ENCODE measurements at places on chromosomes 6 and 20.
A peak's percentile ranks its signal among the peaks of the same experiment; 100 is the strongest.

GRCh38 chr6:31083742-31084354, 28.5 kb downstream of the C6orf15 start:
- peak; percentile 41 for DNase-seq

DNA sequence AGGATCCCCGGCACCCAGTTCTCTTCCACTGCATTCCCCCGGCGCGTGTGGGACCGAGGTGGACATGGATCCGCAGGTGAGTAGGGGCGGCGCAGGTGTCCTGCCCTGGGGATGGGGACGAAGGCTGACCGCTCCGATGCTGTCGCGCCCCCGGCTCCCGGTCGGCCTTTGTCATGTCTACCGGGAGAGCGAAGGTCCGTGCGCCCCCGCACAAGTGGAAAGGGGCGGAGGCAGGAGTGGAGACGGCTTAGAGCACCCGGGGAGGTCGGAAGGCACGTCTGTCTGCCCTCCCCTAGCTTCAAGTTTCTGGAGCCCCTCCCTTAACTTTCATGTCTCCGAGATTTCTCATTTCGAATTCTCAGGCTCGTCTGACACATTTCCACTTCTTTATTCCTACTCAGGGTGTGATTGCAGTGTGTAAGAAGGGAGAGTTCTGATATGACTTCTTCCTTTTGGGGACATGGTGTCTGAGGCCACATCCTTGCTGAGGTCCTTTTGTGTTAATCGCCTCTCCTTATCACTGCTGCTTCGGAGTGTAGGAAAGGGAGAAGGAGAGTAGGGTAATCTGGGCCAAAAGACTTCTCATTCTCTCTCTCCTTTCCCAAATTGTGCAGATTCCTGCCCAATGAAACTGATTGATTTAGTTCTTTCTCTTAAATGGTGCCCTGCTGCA, 435 bp downstream of the KIFC1 start:
- DNase-seq, result peak; percentile 12

DNA sequence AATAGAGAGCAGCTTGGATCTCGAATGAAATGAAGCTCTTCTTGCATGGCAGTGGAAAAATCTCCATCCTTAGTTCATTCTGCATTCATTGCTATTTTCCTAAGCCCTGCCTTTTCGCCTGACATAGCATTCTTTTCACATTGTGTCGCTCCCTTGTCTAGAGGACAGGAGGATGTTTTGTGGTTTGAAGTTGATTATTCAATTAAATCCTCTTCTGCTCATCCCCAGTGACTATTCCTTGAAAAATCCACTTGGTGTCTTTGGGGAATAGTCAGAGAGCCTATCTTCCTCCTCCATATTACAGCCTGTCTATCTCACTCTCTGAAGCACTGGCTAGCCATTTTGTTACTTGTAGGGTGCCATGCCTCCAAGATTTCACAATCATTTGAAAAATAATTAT, 161.2 kb downstream of the KLHL32 start:
- DNase-seq, result no peak

GRCh38 chr6:50962213-50962759, 143.6 kb downstream of the TFAP2B start:
- DNase-seq, result no peak

GRCh38 chr6:93821953-93822352, 402.6 kb upstream of the EPHA7 start:
- DNase-seq, result no peak

- no peak for DNase-seq
These were observed 65.2 kb downstream of the RIPOR3 start for GRCh38 chr20:50625986-50626677.

GRCh38 chr6:13992417-13993055, 67.8 kb downstream of the RNF182 start:
- DNase-seq, result no peak

DNA sequence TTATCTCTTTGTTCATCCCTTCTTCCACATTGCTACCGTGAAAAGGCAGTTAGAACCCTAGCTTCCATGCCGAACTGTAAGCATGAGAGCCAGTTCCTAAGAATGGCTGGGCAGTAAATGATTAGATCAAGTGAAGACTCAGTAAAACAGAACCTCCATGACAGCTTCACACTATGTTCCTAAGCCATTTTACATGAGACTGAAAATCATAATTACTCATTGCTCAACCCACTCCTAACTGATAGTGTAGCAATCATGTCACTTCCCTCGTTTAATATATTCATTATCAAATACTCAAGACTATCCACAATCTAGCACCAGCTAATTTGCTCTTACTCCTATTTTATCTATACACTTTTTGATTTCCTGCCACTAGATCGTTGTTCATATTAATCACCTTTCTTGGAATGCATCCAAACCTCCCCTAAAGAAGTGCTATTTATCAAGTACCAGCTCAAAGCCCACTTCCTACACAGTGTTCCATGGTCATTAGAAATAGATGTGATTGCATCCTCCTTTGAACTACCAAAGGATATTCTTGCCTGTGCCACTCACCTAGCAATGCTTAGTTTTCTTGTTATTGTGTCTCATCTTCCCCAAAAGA, 6.0 kb downstream of the TMEM30A start:
- DNase-seq, result no peak

GRCh38 chr6:34142061-34142998, 3.6 kb downstream of the GRM4 start:
- DNase-seq, result no peak

GRCh38 chr6:141309295-141309694, 823.4 kb upstream of the GJE1 start:
- DNase-seq, result peak; percentile 17

- DNase-seq, result no peak
These were observed 914 bp downstream of the SNAP91 start for GRCh38 chr6:83707829-83708545.

DNA sequence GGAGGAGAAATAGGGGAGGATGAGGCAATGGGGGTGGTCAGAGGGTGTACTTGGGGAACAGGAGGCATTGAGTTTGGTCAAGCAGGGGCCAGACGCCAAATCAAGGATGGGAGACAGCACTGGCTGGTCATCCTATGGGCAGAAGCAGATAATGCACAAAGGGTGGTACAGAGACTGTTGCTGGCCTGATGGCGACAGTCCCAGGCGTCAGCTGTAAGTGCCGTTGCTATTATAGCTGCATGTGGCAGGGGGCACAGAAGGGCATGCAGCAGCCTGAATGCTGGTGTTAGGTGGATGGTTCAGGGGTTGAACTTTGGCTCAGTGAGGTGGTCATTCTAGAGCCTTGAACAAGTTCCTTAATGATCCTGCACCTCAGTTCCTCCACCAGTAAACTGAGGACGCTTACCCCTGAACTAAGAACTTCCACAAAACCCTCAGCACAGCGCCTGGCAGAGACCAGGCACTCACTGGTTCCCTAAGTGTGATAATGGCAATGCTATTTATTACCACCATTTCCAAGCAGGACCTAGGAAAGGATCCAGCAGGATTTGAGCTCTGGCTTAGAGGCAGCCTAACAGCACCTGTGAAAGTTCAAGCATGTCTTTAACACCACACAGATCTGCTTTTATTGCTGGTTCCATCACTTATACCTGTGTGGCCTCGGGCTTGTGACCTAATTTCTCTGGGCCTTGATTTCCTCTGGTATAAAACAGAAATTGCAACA, 162.7 kb downstream of the INSM1 start:
- no peak for DNase-seq

- DNase-seq, result no peak
These were observed 166.5 kb upstream of the JARID2 start for GRCh38 chr6:15079288-15079817.

- DNase-seq, result peak; percentile 78
These were observed at the start of gene C6orf47 for GRCh38 chr6:31660381-31661261. Gene C6orf47 (minus strand): TSS chr6:31660778. CDS start chr6:31659947, 831 bp downstream.

GRCh38 chr6:66210964-66211363, 503.9 kb upstream of the EYS start:
- DNase-seq, result no peak

- DNase-seq, result no peak
These were observed 111.6 kb downstream of the HDGFL1 start for GRCh38 chr6:22680950-22681349.

- no peak for DNase-seq
These were observed 53.5 kb upstream of the PTPN1 start for GRCh38 chr20:50456452-50457324.

DNA sequence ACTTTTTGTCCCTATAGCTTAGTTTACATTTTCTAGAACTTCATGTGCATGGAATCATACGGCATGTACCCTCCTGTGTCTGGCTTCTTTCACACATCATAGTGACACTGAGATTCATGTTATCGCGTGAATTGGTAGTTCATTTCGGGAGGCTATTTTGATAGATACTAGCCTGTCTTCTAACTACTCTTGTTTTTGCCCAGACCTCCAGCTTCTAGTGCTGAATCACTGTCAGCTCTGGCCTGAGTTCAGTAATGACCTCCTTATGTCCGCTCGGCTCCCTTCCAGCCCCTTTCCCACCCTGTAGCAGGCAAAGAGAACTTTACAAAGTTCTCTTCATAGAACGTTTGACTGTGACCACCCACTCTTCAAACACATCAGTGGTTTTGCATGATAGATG, 14.1 kb downstream of the MYBL2 start:
- DNase-seq, result no peak

GRCh38 chr6:11096109-11096508, 2.5 kb downstream of the SMIM13 start:
- peak; percentile 9 for DNase-seq

DNA sequence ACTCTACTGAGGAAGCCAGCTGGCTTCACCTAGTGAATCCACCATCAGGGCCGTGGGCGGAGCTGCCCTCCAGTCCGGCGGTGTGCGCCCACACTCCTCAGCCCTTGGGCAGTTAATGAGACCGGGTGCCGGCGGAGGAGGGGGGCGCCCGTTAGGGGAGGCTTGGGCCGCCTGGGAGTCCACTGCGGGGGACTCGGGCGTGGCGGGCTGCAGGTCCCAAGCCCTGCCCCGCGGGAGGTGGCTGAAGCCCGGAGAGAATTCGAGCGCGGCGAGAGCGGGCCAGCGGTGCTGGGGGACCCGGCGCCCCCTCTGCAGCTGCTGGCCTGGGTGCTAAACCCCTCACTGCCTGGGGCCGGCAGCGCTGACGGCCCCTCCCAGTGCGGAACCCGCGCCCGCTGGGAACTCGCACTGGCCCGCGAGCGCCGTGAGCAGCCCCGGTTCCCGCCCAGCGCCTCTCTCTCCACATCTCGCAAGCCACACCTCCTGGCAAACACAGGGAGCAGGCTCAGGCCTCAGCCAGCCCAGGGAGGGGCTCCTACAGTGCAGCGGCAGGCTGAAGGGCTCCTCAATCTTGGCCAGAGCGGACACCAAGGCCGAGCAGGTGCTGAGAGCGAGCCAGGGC, 38.4 kb upstream of the GCNT2 start:
- no peak for DNase-seq

GRCh38 chr20:51042064-51042463, 19.2 kb upstream of the KCNG1 start:
- no peak for DNase-seq

GRCh38 chr20:23119456-23120216, 33.5 kb upstream of the CD93 start:
- DNase-seq, result no peak

DNA sequence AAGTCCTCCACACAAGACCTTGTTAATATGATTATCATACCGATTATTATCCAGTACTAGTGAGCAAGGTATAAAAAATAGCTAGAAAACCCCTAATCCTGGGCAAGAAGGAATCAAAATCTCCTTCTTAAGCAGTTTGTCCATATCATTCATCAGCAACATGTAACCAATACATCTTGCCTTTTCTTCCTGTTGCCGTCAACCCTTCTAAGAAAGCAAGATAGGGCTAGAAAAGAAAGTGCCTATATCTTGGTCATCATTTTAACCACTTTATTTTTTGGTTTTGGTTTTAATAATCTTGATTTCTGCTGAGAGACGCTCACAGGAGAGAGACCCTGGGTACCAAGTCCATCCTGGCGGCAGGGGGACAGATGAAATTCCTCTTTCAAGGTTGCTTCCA, 27.2 kb upstream of the PREX1 start:
- no peak for DNase-seq

DNA sequence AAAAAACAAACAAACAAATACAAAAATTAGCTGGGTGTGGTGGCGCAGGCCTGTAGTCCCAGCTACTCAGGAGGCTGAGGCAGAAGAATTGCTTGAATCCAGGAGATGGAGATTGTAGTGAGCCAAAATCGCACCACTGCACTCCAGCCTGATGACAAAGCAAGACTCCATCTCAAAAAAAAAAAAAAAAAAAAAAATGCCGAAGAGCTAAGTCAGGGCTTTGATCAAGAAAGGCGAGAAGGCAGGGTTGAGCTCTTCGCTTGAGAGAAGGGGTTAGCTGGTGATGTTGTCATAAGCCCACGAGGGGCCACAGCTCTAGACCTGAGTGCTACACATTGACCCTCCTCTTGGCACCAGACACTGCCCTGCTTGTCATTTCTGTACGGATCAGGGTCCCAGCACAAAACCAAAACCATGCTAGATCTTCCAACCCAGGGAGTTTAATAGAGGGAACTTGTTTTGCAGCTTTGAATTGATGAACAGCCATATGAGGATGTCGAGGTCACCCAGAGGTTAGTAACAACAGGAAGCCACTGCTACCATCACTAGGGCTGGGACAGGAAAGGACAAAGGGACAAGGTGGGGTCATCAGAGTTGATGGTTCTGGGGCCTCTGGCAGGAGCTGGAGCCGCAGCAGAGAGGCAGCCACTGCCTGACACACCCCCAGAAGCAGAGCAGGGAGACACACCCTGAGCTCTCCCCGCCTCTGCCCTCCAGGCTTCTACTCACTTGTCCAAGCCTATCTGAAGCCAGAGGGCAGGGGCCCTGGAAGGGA, 122.7 kb downstream of the SNX5 start:
- no peak for DNase-seq

DNA sequence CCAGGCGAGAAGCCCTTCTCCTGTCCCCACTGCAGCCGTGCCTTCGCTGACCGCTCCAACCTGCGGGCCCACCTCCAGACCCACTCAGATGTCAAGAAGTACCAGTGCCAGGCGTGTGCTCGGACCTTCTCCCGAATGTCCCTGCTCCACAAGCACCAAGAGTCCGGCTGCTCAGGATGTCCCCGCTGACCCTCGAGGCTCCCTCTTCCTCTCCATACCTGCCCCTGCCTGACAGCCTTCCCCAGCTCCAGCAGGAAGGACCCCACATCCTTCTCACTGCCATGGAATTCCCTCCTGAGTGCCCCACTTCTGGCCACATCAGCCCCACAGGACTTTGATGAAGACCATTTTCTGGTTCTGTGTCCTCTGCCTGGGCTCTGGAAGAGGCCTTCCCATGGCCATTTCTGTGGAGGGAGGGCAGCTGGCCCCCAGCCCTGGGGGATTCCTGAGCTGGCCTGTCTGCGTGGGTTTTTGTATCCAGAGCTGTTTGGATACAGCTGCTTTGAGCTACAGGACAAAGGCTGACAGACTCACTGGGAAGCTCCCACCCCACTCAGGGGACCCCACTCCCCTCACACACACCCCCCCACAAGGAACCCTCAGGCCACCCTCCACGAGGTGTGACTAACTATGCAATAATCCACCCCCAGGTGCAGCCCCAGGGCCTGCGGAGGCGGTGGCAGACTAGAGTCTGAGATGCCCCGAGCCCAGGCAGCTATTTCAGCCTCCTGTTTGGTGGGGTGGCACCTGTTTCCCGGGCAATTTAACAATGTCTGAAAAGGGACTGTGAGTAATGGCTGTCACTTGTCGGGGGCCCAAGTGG, 5.3 kb downstream of the SNAI1 start:
- no peak for DNase-seq
